Hematopoietic multipotent progenitor cell treated with erythropoietin and hydrocortisone succinate and interleukin-3 and kit ligand, for 8 days (in vitro differentiated cells): ENCODE measurements at places on chromosomes 12 and 14.

GRCh38 chr12:105352052-105352451 is 21.6 kb downstream of the C12orf75 start:
- no peak for DNase-seq

DNA sequence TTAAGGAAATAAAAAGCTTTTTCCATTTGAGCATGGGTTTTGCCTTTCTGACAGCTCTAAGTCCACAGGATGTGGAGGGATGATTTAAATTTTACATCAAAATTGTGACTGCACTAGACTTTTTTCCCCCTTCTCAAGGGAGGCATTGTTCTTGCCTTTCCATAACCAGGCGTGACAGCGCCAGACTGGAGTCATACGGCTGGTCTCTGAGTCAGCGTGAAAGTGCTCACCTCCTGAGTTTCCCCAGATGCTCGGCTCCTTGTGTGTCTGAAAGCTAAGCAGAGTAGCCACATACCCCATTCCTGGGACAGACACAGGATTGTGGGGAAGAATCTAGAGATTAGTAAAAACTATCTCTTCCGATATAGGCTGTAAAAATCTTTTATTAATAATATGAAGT is 43.1 kb downstream of the SOX5 start:
- no peak for DNase-seq

- peak; percentile 26 for DNase-seq
These were observed 36.3 kb upstream of the SINHCAF start for GRCh38 chr12:31362115-31362758.

GRCh38 chr14:50999726-51000125 is 55.4 kb upstream of the PYGL start:
- DNase-seq = no peak

DNA sequence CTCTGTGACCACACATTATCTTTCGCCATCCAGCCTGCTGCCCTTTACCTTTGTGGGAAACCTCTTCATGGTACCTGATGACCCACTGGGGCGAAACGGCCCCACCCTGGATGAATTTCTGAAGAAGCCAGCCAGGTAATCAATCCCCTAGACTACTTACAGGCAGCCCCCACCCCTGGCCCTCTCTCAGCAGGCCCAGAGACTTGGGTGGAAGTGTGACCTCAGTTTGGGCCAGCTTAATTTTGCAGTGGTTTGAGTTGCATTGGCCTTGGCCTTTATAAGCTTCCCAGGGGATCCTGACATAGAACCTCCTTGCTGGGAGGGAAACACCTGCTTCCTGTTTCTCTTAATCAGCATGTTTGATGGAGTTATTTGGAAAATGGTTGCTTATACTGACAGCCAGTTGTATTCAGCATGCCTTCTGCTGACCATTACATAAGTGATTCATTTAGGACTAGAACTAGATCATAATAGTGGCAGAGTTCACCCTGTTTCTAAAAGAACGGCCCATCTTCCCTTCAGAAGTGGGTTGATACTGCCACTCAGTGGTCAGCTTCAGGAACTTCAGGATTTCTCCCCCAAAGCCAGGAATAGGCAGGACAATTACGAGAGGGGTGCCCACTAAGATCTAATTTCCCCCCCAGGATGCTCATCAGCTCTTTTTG is 6.1 kb downstream of the SDR39U1 start:
- DNase-seq = peak; percentile 81

- DNase-seq = no peak
These were observed 86.8 kb upstream of the TMEM132C start for GRCh38 chr12:128180166-128180565.

DNA sequence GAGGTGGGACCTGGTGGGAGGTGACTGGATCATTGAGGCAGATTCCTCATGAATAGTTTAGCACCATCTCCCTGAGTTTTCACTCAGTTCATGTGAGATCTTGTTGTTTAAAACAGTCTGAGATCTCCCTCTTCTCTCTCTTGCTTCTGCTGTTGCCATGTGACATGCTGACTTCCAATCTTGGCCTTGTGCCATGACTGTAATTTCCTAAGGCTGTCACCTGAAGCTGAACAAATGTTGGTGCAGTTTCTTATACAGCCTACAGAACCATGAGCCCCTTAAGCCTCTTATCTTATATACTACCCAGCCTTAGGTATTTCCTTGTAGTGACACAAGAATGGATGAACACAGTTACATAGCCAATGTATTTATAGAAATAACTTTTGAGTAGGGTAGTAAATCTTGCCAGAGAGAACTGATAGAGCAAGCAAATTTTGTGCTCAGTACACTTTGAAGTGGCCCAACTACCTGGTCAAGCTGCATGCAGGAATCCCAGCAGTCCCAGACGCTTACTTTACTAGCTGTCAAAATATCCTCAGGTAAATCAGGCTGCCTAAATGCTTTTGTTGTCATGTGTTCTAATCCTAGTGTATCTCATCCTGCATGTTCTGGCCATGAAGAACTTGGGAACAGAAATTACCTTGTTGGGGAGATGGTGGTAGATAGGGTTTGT is 445.6 kb upstream of the MIS18BP1 start:
- no peak for DNase-seq

GRCh38 chr12:88662961-88663360 is 82.7 kb upstream of the KITLG start:
- DNase-seq = no peak

DNA sequence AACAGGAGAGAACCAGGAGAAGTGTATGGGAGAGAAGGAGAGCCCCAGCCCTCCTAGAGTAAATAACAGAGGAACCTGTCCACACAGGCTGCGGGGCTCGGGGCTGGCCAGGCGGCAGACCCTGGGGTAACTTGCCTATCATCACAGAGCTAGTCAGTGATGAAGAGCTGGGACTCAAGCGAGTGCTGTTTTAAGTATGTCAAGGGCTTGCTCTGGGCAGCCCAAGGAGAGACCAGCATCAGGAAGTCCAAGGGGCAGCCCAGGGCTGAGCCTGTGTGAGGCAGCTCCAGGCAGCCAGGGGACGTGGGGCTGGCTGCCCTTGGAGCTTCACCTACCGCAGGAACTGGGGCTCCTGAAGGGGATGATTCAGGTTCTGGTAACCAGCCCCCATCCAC is 10.0 kb downstream of the VWF start:
- no peak for DNase-seq

DNA sequence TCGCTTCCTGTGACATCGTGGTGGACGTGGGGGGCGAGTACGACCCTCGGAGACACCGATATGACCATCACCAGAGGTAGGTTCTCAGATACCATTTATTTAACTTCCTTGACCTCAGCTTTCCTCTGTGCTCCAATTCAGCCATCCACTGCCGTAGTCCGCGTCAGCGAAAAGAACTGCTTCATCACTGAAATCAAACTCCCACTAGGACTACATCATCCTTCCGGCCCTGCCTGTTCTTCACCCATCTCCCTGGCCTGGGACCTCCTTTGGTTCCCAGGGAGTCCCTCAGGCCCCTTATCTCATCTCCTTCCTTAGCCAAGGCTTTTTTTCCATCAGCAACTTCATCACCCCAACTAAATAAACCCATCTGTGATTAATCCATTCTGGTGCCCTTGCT is 692 bp downstream of the MYG1 start:
- peak; percentile 8 for DNase-seq

- no peak for DNase-seq
These were observed 37.3 kb upstream of the FGF6 start for GRCh38 chr12:4482936-4483335.

- DNase-seq = peak; percentile 19
These were observed 1093.2 kb downstream of the TMEM121 start for GRCh38 chr14:106619606-106620005.
